ENCODE measurements at places on chromosomes 12 and 14.

DNA sequence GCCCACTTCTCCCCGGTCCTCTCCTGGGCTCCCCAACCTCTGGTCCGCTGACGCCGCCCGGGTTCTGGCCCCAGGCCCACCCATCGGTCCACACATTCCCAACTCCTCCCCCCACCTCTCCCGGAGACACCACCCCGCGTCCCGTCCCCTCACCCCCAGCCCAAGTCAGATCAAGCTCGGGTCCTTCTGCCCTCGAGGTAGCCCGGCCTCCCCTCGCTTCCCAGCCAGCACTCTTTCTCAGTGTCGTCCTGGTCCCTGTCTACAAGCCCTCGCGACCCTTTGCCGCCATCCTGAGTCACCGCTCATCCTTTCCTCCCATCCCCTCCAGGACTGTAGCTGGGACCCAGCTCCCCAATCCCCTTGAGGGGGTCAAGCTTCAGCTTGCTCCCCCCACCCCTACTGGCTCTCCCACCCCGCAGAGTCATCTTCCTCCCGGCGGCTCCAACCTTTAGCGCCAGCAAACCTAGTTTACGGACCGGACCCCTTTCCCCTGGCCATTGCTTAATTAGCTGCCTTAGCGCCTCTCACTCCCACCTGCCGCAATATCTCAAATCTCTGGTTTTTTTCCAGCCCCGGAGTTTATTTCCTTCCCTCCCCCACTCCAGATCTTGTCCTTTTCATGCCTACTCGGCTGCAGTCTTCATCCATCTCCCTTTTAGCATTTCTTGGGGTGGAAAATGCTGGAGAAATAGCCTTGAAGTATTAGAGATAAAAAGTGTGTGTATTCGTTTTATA, 1.1 kb downstream of the PPP4R4 start:
- no peak for DNase-seq

GRCh38 chr12:6158749-6159148, 34.3 kb upstream of the VWF start:
- no peak for DNase-seq

GRCh38 chr12:122082621-122083356, 4.2 kb downstream of the MLXIP start:
- DNase-seq: no peak

- DNase-seq: no peak
Observed at GRCh38 chr12:57005980-57006808, at the start of gene ZBTB39. Gene ZBTB39, minus strand, starts transcription at chr12:57006546. Its CDS starts 1,629 bp downstream, at chr12:57004917.

GRCh38 chr12:81261508-81262207, 183.8 kb downstream of the ACSS3 start:
- no peak for DNase-seq

DNA sequence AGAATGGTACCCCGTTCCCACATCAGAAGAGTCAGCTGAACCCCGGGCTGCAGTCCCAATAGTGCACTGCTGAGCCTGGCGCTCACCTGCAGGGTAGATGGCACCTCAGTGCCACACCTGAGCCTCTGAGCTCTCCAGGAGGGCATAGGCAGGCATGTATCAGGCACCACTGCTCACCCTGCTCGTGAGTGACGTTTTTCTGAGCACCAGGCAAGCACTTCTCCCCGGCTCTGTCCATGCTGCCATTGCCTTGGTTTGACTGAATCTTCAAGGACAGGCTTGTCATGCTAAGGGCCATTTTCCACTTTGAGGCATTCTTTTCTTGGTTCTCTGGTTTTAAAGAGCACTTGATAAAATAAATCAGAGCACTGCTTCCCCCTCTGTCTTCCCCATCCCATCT, 161.6 kb upstream of the PRMT8 start:
- DNase-seq: no peak

DNA sequence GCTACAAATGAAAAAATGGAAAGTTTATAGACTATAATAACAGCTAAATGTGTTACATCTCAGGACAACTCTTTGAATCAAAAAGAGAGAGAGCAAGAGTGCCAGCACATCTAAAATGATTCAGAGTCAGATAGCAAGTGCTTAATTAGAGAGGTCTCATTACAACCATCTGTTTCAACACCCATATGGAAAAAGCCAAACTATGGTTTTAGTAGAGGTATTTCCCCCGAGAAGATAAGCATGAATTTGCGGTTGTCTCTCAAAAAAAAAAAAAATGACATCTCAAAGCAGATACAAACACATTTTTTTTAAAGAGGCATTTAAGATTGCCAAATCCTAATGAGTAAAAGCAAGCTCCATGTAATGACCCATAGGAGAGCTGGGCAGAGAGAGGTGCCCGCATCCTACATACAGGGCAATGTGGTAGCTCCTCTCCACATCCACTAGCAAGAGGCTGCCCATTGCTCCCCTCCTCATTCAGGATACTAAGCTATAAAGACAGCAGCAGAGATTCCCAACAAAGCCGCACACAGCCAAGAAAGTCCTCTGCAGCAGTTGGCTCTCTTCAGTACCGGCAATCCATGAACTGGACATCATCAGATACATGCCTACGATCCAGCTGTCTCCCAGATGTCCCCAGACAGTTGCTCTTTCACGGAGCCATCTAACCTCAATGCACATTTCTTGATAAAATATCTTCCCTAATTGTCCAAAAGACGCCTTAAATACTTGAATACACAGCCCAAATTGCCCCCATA, 100.4 kb downstream of the EFCAB11 start:
- no peak for DNase-seq

GRCh38 chr14:91116913-91117588, 3.2 kb downstream of the DGLUCY start:
- no peak for DNase-seq

DNA sequence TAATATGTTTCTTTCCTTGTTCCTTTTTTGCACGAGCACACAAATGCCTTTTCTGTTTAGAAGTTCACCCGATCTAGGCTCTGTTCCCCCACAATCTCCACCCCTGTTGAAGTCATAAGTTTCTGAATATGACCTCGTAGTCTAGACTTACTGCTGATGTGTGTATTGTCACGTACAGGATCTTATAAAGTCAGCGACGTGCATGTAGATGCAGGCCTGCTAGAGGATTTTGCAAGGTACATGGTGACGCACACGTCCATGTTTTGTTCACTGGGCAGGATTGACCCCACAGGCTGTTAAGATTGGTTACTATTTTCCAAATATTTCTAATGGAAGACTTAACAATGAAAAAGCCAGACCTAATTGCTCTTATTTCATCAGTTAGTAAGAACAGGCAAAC, 46.2 kb upstream of the CCDC91 start:
- no peak for DNase-seq

- no peak for DNase-seq
Observed at GRCh38 chr14:54796961-54797360, 105.7 kb downstream of the GCH1 start.

DNA sequence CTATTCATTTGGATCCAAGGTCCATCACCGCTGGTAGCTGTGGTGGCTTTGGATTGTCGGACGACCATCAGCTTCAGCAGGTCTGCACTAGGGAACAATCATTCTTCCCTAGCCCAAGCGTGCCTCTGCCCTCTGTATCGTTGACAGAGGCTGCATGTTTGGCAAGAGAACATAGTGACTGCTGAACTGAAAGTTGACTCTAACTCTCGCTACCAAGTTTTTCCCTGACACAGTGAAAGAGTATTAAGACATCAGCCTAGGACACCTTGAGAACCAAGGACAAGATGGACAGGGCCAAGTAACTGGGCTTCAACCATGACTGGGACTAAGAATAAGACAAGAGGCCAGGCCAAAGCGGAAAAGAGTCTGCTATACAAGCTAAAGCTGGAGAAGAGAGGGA, 26.3 kb downstream of the TSHR start:
- no peak for DNase-seq

DNA sequence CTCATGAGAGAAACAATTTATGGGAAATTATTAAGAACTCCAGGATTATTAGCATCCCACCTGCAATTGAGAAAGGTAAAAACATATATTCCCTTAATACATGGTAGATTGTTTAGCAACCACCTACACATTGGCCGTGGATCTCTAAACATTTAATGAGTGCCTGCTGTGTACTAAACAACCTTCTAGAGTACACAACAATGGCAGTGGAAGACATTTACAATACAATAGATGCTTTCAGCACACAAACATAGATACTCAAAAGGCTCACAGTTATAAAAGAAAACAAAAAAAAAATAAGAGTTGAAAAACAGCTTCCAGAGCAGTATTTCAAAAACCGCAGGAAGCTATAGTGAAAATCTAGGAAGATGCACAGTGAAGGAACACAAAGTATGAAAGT, 382.9 kb downstream of the SYT1 start:
- no peak for DNase-seq

- no peak for DNase-seq
Observed at GRCh38 chr14:74532246-74532645, 38.7 kb downstream of the ISCA2 start.

GRCh38 chr12:120922279-120922678, 18.1 kb upstream of the SPPL3 start:
- no peak for DNase-seq

- no peak for DNase-seq
Observed at GRCh38 chr12:96879301-96879700, 27.8 kb upstream of the NEDD1 start.

DNA sequence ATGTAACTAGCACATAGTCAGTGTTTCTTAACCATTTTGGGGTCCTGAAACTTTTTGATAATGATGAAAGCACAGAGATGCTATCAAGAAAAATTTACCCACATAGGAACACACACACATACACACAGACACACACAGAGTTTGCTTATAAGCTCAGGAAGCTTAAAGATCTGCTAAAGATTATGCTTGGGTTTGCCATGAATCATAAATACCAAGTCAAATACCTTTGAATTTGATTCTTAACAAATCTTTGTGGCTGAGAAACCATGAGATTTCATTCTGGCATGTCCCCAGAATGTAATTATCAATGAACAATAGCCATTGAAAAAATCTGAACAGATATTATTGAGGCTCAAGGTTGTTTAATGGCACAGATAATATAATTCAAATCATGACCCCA, 89.2 kb downstream of the NTS start:
- no peak for DNase-seq

- DNase-seq: no peak
Observed at GRCh38 chr12:66118240-66118891, 12.2 kb downstream of the LLPH start.

DNA sequence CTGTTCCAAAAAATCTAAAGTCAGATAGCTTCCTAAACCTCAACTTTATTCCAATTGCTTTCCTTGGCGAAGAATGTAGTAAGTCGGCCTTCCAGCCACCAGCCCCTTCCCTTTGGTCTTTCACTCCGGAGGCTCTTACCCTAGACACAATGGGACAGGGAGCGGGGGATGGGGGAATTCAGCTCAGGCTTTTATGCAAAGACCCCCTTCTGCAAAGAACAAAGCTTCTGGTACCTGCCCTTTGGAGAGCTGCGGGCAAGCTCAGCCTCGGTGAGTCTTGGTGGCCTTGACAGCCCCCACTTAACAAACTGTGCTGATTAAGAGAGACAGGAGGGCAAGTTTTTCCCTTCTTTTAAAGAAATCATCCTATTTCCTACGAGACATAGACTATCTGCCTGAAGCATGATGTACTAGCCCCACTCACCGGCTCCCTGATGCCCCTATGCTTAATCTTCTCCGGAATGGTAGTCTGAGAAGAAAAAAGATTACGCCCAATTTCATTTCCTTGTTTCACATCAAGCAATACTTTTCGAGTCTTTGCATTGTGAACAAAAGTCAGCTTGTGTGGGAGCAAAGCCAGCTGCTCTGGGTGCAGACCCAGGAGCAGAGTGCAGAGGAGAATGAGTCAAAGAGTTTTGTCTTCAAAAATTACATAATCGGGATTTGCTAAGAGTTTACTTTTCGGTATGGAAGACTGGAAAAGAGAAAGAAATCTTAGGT, 1.5 kb upstream of the NANOG start:
- no peak for DNase-seq

DNA sequence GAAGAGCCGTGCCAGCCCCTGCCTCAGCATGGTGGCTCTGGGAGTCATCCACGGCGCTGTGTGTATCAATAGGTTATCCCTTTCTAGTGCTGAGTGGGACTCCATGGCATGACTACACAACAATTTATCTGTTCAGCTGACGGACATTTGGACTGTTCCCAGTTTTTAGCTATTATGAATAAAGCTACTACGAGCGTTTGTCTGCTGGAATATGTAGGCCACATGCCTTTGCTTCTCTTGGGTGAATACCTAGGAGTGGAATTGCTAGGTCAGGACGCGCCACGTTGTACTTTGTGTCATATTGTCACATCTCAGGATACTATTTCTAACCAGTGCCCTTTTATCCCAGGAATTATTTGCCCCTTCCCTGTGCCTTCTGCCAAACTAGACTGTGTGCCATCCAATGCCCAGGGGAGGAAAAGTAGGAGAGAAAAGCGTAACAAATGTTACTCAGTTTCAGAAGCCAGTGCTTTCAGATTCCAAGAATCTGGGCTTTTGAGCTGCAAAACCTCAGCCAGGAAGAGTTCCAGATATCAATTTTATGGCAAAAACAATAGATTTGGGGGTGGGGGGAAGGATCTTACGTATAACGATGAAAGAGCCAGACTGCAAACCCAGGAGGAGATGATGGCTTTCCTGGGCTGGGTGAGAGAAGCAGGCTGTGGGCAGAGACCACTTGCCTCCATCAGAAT, 62.5 kb upstream of the NCOR2 start:
- DNase-seq: no peak

DNA sequence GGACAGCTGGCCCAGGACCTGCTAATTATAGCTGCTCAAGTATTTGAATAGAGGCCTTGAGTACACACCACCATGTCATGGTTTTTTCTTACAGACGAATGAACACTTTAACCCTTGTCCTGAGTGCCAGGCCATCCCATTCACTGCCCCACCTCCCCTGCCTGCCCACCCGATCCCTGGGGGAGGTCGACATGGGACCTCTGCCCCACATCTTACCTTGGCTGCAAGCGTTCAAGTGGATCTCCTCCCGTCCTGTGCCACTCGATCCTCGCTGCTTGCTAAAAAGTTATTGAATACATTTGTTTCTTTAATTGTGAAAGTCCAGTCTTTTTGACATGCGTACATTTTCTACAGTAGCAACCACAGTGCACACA, 10.3 kb downstream of the RTL1 start:
- DNase-seq: no peak

DNA sequence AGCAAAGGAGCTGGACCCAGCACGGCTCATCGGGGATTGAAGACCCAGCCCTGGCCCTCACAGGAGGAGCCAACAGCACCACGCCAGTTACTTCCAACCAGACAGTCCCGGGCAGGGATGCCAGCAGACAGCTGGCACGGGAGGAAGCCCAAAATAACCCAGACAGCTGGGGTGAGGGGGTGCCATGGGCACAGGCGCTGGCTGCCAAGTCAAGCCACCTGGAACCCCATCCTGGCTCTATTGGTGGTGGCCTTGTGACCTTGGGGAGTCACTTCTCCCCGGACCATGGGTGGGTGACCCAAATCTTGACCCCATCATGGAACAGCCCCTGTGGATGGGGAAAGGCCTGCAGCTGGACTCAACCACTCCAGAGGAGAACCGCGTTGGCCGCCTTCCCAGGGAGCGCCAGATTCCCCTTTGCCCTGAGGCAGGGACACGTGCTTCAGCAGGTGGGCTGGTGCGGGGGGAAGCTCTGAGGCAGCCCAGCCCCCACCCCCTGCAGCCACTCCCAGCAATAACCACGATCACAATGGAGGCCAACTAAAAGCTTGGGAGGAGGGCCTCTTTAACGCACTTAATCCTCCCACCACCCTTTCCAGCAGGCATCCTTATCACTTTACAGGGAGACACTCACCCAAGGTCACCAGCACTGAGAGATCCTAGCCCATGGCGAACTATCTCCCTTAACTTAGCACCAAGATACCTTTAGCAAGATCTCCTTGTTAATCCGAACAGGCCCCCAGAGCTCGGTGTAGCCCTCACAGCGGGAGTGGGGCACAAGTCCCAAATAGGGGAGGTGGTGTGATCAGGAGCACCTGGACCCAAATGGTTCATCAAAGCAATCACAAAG, 4.7 kb upstream of the RHOF start:
- peak; percentile 74 for DNase-seq

GRCh38 chr12:42807766-42808165, 218.2 kb upstream of the PRICKLE1 start:
- no peak for DNase-seq

Measured in NCI-H1436 treated with DMSO at 0.1 percent for 48 hours (cell line).